Endodermal cell (in vitro differentiated cells): ENCODE measurements at places on chromosomes 2 and 18. TPM values are rescaled to one million over a fixed set of nuclear protein-coding genes. Genes with fewer than 3 reads are reported as not detected.

GRCh38 chr2:127219171-127220070, 678 bp downstream of the CYP27C1 start:
- DNase-seq: peak; percentile 85

DNA sequence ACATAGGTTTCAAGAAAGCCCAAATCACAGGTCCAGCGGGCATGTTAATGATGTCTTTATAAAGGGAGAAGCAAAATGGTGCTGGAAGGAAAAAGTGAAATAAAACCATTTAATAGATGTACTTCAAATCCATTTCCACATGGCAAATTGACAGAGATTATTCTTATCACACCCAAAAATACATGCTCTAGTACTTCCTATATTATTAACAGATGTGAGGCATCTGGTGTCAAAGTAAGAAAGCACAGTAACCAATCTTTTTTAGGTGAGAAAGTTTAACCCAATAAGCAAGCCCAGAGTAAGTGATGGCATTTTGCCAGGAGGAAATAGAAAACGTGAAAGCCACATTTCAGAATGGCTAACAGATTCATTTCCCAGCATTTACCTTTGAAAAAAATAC, 128.0 kb downstream of the ABCA12 start:
- DNase-seq: no peak

DNA sequence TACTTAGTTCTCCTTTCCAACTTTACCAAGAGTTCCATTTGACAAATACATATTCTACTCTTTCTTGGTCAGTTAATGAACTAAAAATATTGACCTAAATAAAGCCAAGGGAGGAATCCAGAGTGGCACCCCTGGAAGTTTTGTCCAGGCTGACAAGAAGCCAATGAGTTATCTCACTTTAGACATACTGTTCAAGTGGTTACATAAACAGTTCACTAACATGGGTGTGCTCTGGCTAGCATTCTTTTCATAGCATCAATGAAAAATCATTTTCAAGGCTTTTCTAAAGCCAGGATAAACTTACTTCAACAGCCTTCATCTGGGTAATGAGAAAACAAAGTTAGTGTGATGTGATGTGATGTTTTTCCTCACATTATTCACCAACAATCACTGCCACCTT, 649.4 kb downstream of the TDRD15 start:
- no peak for DNase-seq

The C2orf80 gene
- 0.34 and 0.55 TPM in 2 replicates for total RNA-seq

The DSG1 gene
- not detected in 3 replicates for total RNA-seq

DNA sequence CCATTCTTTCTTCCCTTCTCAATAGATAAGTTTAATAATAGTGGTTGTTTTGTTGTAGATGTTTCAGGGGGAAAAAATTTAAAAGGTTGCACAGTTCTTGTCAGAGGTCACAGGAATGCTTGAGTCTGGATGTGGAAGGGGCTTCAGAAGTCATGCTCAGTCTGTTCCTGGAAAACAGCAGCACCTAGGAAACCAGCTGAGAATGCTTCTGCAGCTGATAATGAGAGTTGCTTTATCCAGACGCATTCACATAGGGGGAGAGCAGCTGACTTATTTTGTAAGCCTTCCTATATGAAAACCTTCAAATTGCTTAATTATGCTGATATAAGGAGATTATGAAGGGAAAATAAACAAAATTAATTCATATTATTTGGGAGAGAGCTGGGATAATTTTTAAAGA, 235.5 kb downstream of the GULP1 start:
- DNase-seq: no peak

DNA sequence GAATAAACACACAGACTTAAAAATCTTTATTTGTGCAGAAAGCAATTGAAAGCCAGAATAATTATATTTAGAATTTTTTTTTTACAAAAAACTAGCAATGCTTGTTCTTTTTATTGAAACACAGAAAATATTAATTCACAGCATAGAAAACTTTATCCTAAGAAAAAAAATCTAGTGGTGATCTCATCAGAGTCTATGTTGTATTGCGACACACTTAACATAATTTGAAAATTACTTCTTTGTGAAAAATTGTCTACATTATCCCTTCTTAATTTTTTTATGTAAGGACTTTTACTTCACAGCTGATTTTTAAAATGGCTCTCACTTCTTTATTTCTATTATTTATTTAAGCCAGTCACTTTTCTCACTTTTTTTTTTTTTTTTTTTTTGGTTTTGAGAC, 103.4 kb downstream of the LDLRAD4 start:
- DNase-seq: no peak
